ENCODE measurements at places on chromosomes 11 and 22.

DNA sequence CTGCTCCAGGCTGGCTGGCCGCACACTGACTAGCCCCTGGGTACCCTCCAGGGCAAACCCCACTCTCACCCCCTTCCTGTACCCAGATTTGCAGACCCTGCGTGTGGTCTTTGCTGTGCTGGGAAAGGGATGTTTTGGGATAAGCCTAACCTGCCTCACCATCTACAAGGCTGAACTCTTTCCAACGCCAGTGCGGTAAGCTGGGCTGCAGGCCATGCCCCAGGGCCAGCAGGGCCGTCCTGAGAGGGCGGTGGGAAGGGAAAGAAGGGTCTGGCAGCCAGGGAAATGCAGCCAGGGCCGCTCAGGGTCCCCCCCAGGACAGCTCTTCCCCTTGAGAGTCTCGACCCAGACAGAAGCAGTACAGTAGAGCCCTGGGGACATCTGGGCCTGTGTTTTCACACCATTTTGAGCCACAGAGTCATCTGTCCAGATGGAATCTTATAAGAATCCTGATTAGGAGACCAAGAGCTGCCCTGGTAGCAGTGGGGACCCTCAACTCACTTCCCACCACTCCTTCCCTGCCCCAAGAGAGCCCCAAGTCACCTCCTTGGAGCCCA is 22.4 kb upstream of the SLC22A12 start:
- DNase-seq: no peak

DNA sequence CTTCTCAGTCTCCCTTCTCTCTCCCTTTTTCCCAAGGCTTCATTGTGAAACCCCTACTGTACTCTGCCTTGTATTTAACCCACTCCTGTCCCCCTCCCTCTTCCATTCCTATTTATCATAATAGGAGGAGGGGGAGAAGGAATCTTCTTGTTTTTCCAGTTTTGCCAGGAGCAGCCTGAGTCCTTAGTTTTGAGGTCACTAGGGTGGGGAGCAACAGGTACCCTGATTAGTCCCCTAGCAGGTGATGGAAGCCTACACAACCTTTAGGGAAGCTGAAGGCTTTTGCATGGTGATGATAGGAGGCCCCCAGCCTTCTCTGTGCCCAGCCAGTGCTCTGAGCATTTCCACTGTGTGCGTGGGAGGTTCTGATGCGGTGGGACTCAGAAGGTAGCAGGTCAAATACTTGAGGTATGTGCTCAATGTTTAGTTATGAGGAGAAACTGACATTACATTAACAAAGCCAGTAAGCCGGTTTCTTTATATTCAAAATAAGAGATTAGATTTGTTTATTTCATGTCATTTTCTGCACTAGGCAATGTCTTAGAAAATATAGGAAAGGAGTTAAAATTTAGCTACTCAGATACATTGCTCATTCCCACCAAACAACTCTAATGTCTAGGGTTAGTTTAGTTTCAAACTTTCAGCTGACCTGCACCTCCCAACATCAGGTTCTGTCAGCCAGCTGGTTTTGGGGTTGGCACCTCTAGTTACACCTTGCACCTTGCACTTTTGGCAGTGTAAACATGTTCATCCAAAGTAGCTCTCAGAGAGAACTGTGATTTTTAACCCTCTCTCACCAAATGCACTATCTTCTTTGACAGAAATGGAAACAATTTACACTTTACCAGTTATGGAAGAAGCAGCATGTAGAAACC is 26.0 kb downstream of the PARVA start:
- no peak for DNase-seq

- no peak for DNase-seq
Observed at GRCh38 chr11:80868831-80869230, 1428.0 kb upstream of the TENM4 start.

DNA sequence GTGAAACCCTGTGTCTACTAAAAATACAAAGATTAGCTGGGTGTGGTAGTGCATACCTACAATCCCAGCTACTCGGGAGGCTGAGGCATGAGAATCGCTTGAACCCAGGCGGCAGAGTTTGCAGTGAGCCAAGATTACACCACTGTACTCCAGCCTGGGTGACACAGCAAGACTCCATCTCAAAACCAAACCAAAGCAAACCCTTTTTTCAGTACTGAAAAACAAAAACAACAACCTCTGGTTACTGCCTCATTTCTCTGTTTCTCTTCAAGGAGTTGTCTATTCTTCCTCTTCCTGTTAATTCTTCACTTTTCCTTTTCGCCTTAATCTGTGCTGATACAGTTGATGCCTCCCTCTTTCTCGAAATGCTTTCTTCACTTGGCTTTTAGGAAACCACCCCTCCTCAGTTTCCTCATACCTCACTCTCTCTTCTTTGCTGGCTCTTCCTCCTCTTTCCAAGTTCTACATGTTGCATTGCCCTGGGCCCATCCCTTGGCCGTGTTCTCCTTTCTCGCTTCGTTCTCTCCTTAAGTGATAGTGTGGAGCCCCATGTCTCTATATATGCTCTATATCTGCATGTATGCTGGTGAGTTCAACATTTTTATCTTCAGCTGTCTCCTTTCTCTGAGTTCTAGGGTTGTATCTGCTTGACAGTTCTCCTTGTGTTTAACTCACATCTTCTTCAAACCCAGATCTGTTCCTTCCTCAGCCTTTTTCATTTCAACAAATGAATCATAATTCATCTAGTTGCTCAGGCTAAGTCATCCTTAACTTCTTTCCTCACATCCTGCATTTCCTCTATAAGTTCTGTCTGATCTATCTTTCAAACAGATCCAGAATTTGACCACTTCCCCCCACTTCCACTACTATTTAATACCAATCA is 37.1 kb downstream of the NUCB2 start:
- no peak for DNase-seq

DNA sequence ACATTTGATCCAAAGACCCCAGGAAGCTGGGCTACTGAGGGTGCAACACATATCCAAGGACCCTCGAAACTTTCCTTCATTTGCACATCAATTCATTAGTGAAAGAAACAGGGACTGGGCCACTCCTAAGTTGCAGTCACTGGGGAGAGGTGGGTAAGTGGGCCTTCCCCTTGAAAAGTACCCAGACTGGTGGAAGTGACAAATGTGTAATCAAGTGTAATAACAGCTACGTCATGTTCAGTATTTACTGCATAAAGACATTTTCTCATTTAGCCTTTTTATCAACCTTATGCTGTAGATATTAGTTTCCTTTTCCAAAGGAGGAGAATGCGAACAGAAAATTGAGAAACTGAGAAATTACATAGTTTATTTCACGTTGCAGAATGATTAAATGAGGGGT is 101.9 kb upstream of the OLFML1 start:
- DNase-seq: no peak

GRCh38 chr22:35033635-35034296 is 32.2 kb upstream of the ISX start:
- DNase-seq: no peak

DNA sequence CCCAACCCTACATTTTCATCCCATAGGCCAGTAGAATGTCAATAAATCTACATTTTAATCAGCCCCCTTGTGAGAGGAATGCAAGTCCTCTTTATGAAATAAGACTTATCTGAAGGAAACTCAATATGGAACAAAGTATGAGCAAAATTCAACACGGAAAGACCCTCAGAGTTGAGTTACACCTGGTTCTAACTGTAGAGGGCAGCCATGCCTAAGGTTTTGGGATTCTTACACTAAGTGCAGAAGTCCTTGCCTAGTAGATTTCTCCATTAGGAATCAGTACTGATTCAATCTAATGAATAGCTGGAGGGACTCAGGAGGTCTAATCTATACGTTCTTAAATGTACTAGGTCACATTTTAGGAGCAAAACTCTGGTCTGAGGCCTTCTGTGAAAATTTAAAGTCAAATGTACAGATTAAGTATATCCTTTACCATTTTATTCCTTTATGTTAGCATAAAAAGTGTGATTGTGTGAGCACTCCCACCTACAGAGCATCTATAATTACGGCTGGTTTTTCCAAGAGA is 904.5 kb downstream of the DLG2 start:
- DNase-seq: no peak

DNA sequence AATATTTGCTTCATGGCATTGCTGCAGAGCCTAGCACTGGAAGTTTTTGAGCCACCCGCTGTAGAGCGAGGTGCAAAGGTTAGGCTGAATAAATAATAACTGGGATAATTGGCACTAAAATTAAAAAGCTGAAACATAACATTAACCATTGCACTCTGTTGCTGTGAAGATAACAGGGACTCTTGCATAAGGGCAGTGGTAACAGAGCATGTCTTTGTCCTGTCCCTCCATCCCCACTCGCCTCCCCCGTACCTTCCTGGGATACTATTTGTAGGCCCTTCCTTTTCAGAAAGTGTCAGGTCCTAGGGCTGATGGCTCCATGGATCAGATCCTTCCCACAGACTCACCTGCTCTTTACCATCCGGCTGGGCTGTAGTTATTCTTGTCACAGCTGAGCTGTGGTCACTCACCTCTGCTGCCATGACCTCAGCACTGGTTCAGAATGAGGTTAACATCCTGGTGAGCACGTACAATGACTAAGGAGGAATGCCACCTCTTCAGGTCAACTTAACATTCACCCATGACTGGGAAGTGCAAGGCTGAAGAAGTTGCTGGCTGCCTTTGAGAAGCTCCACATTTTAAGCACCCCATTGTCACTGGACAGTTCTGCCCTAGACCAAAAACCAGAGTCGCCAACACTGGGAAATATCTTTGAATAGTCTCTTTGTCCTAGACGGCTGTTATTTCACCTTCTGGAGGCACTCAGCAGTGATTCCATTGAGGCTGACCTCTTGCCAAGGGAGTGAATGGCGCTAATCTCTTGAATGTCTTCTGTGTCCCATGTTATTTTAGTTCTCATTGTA is 103.2 kb upstream of the KIRREL3 start:
- DNase-seq: no peak

- no peak for DNase-seq
Observed at GRCh38 chr11:46489656-46490560, 98.3 kb upstream of the CHRM4 start.

DNA sequence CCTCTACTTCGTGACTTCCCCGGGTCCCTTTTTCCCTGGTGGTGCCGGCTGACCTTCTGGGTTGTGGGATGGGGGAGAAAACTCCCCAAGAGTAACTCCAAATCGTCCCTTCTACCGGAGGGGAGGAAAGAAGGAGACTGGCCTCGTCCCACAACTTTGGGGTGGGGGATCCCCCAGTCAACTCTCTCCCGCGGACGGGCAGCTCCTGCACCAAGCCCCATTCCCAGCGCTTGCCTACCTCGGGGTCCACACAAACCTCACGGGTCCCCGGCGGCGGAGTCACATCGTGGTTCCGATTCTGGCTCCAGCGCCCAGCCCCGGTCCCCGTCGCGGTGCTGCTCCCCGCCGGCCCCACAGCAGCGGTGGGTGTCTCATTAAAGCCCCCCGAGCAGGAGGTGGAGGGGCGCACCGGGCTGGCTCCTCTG is 317 bp downstream of the BDNF start:
- DNase-seq: no peak

GRCh38 chr11:76238551-76238950 is 32.2 kb upstream of the WNT11 start:
- no peak for DNase-seq

- no peak for DNase-seq
Observed at GRCh38 chr11:76903325-76903724, 42.6 kb downstream of the ACER3 start.

DNA sequence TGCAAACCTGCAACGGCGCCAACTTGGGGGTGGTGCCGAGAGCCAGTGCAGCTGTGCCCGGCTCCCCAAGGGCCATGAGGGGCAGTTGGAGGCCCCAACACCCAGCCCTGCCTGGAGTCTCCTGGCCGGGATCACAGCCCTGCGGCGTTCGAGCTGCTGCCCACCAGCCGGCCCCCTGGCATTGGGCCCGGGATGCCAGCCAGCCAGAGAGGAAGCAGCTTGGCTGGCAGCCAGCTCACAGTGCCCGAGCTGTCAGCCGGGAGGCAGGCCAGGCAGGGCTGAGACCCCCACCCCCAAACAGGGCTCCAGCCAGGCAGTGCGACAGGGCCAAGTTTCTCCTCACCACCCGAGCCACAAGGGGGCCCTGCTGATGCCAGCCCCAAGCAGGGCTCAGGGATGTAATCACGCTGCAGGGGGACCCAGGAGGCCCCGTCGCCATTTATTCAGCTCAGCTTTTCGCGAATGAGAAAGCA is 26.0 kb upstream of the TCF20 start:
- DNase-seq: no peak

GRCh38 chr11:11163236-11163635 is 189.8 kb downstream of the CSNK2A3 start:
- DNase-seq: no peak

GRCh38 chr11:1453611-1454034 is 33.0 kb downstream of the MOB2 start:
- DNase-seq: peak; percentile 2

DNA sequence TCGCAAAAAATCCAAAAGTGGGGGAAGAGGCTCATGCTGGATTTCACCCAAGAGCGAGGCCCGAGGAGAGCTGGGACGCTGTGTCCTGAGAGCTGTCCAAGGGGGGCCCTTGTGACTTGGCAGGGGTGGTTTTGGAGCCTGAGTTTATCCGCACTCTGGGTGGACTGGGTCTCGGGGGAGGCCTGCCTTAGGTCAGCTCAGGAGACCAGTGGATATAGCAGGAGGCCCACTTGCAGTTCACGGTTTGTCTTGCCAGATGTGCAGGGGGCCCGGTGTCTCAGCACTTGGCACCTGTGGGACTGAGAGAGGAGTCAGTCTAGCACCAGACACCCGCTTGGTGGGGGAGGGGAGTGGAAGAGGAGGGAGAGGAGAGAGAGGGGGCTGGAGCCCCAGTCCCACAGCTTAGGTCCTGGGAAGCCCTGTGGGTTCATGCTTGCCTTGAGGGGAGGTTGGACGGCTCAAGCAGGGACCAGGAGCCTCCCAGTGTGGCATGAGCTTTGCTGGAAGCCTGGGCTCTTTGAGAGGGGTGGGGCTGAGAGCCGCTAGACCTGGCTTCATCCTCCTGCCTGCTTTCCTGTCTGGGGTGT is 33.4 kb downstream of the PARVB start:
- DNase-seq: no peak

- DNase-seq: no peak
Observed at GRCh38 chr11:116955548-116955947, 118.1 kb upstream of the APOA1 start.

- DNase-seq: no peak
Observed at GRCh38 chr11:129699711-129700304, 115.8 kb upstream of the TMEM45B start.

GRCh38 chr22:16774911-16775500 is 50.2 kb downstream of the XKR3 start:
- DNase-seq: no peak

GRCh38 chr22:39253435-39254070 is 8.8 kb upstream of the PDGFB start:
- DNase-seq: no peak

- no peak for DNase-seq
Observed at GRCh38 chr11:121453589-121454299, 977 bp upstream of the SORL1-AS1 start.

DNA sequence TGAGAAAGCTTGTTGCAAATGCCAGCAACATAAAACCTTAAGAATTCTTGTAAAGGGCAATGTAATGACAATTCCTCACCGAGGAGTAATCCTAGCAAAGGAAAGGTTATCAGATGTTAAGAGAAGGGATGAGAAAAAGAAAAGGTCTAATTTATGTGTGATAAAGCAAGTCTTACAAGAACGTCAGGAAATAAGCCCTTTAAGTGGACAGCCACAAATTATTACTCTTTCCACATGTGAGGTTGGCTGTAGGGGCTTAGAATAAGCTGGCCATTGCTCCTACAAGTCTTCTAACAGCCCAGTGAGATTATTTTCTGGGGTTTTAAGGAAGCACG is 9.3 kb downstream of the LAYN start:
- DNase-seq: no peak

Data from GM12878 (cell line).